ENCODE measurements at places on chromosomes 11 and 22.

DNA sequence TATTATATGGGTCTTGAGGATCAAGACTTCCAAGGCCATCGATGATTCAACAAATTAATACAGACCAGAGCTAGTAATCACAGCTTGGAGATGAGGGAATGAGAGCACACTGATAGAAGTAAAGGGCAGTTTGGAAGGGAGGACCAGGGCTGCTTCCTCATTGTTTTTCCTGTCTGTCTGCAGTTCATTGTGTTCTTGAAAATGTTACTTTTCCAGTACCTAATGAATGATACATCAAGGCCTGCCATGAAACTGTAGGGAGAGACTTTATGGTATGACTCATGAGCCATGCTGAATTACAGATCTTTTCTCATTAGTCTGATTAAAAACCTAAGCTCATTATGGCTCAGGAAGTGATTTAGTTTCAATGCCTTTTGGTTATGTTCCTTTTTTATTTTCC is 855.6 kb downstream of the KCNA4 start:
- DNase-seq, result no peak

DNA sequence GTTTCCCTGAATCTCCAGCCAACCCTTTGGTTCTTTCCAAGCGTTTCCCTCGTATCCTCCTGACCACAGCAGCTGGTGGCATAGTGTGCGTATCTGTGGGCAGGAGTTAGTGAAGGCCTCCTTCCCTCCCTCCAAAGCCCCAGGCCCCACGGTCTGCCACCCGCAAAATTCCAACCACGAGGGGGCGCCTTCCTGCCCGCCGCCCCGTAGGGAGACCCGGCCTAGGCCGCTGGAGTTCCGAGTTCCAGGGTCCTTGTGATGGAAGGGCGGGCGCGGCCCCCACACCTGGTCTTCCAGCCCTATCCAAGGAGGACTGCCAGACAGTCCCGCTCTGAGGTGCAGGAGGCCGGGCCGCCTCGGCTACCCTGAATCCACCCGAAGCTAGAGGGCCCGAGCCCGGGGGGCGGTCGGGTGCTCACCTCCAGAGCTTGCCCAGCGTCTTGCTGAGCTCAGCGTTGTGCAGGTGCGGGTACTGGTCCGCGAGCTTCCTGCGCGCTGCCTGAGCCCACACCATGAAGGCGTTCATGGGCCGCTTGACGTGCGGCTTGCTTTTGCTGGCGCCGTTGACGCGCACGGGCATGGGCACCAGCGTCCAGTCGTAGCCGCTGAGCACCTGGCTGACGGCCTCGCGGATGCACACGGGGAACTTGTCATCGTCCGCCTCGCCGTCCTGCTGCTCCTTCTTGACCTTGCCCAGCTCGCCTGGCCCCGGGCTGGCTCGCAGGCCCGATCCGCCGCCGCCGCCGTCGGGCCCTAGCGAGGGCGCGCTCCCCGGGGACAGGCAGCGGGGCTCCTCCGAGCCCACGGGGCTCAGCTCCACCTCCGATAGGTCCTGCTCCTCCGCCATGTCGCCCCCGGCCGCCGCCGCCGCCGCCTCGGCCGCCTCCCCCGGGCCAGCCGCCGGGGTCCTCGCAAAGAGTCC is 1.2 kb downstream of the SOX10 start:
- DNase-seq, result no peak

DNA sequence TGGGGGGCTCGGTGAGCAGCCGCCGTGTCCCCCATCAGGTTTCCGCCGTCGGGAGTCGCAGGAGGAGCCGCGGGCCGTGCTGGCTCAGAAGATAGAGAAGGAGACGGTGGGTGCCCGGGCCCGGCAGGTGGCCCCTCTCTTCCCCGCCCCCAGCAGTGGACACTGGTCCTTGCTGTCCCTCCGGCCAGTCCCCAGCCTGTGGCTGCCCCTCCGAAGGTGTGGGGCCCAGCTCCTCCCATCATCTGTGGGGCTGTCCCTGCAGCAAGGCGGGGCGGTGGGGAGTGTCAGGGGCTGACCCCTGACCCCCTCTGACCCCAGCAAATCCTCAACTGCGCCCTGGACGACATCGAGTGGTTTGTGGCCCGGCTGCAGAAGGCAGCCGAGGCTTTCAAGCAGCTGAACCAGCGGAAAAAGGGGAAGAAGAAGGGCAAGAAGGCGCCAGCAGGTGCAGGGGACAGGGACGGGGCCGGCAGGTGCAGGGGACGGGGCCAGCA is 15.3 kb downstream of the EPS8L2 start:
- no peak for DNase-seq

- DNase-seq, result no peak
Measured at GRCh38 chr11:102192349-102193066, 82.3 kb downstream of the YAP1 start.

- DNase-seq, result peak; percentile 18
Measured at GRCh38 chr11:84384731-84385130, 1098.6 kb upstream of the CCDC90B start.

DNA sequence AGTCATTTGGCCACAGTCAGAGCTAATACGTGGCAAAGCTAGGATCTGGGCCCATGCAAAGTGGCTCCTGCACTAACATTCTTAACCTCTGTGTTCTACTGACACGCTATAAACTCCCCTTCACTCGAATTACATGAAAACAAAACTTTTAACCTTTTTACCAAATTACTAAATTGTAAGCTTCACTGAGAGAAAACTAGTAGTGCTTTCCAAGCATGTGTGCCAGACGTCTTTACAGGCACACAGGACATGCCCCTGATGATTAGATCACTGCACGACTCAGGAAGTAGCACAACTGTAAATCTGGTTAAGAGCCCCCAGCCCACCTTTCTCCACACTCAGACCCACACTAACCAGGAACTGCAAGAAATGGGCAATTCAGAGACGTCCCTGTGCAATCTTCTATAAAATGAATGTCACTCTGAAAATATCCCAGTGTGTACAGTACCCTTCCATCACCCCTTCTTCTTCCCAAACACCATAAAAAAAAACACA is 16.1 kb downstream of the PHF21A start:
- no peak for DNase-seq

- peak; percentile 48 for DNase-seq
Measured at GRCh38 chr22:30444632-30445437, 19.3 kb downstream of the MTFP1 start.

DNA sequence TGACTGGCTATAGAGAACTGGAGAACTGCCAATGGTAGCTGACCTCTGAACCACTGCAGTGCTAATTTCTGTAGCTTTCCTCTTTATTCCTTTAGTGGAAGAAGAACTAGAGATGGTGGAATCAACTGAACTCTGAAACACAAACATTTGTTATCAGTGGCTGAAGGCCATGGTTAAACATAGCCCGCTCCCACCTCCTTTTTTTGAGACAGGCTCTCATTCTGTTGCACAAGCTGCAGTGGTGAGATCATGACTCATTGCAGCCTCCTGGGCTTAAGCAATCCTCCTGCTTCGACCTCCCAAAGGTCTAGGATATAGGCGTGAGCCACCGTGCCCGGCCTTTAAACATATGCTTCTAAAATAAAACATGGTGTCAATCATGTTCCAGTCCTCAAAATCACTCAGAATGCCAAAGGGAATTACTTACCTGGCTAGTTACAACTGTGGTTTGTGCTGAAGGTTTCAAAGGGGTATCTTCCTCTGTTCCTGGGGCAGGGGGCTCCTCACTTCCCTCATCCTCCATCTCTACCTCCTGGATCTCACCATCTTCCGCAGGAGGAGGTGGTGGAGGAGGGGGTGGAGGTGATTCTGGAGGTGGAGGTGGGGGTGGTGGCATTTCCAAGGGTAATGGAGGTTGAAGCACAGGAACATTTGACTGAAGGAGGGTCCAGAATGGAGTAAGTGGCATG is 9.0 kb upstream of the AGBL2 start:
- DNase-seq, result peak; percentile 66
